ENCODE measurements at places on chromosomes 1 and 21.

- DNase-seq: no peak
These were observed 82.8 kb downstream of the CASZ1 start for GRCh38 chr1:10713614-10714013.

DNA sequence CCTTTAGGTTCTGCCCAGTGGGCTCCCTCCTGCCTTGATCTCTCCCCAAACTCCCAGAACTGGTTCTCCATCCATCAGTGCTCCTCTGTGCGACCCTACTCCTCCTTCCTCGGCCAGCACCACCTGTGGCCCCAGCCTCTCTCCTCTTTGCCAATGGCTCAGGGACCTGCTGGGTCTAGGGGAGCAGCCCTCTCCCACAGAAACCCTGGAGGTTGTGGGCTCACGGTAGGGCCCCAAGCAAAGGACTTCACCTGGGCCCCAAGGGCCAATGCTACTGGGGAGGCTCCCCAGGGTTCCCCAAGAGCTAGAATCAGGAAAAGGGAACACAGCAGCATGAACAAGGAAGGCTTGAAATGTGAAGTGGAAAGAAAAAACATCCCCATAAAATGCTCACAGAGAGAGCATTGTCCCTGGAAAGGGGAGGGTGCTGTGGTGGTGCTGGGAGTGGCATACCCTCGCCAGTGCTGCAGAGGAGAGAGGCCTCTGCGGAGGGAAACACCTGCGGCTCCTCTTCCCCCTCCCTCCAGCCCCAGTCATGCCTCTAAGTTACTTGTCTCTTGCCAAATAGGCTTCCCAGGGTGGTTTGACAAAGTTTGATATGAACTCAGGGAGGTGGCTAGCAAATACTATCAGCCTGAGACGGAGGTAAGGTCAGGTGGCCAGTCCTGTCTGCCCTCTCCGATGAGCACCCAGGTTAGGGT, 2.5 kb downstream of the TMEM63A start:
- peak; percentile 45 for DNase-seq

GRCh38 chr1:31327381-31327780, 30.5 kb downstream of the ZCCHC17 start:
- DNase-seq: no peak

- peak; percentile 34 for DNase-seq
These were observed 5.2 kb upstream of the PLA2G2D start for GRCh38 chr1:20124456-20125057.

GRCh38 chr1:203084588-203085527, 954 bp downstream of the MYOG start:
- peak; percentile 71 for DNase-seq

GRCh38 chr1:187212377-187212776, 383.6 kb downstream of the PLA2G4A start:
- no peak for DNase-seq

GRCh38 chr1:17924578-17924977, 169.4 kb downstream of the ACTL8 start:
- no peak for DNase-seq

DNA sequence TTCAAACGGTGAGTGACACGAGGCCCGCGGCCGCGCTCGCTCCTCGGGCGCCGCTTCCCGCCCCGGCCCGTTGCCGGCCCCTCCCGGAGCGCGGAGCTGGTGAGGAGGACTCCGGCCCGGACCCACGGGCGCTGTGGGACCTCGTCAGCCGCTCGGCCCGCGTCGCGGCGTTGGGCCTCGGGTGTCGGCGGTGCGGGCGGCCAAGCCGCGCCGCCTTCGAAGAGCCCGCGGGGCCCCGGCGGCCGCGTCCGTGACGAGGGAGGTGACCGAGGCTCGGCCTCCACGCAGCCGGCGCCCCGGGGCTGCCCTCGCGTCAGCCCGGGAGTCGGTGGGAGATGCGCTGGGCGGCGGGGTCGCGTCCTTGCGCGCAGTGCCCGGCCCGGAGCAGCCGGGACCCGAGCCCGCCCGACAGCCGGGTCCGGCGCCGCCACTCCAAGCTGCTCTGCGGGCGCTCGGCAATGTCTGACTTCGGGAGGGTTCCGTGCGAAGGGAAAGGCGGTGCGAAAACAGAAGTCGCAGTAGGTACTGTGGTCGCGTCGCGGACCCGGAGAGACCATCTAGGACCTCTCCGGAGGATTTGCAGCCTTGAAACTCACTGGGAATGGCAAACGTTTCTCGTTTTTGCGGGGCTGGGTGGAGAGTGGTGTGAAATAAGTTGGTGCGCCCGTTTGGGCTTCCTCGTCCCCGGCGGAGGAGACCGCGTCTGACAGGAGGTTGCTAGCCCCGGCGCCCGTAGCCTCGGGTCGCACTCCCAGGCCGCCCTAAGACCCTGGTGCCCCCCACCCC, 829 bp downstream of the SPEN start:
- DNase-seq: peak; percentile 68

GRCh38 chr1:234091876-234092275, 187.4 kb downstream of the SLC35F3 start:
- DNase-seq: no peak

All from activated CD4-positive, alpha-beta T cell treated with anti-CD3 and anti-CD28 coated beads for 36 hours (primary cell).